Amniotic stem cell (primary cell): ENCODE measurements at places on chromosomes 12 and 14.

GRCh38 chr12:51023625-51024382 is 2.4 kb downstream of the SLC11A2 start:
- DNase-seq: no peak

DNA sequence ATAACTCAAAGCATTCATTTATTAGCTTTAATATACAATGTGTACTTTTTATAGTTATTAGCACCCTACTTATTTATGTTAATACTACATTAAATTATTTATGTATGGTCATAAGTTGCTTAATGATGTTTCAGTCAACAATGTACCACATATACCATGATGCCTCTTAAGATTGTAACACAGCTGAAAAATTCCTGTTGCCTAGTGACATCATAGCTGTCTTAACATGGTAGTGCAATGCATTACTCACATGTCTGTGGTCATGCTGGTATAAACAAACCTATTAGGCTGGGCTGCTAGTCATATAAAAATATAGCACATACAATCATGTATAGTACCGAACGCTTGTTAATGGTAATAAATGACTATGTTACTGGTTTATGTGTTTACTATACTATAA is 120.4 kb downstream of the ANO6 start:
- DNase-seq: peak; percentile 70

GRCh38 chr12:6532051-6532926 is 2.0 kb upstream of the GAPDH start:
- DNase-seq: peak; percentile 96

DNA sequence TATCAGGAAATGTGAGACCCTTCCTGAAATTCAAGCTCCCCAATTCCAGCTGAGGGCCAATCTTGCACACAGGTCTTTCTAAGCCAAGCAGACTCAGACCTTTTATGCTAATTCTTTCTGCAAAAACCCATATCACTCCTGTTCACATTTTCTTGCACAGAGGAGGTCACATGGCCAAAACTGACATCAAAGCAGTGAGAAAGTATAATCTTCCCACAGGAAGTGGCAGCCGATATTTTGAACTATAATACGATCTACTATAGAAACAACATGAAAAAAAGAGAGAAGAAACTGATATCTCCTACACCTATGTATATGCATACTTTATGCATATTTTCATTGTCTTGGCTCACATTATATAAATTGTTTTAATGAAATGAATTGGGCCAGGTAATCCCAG is 132.9 kb upstream of the SSTR1 start:
- no peak for DNase-seq

GRCh38 chr14:73729556-73730265 is 15.5 kb upstream of the PNMA1 start:
- DNase-seq: no peak

DNA sequence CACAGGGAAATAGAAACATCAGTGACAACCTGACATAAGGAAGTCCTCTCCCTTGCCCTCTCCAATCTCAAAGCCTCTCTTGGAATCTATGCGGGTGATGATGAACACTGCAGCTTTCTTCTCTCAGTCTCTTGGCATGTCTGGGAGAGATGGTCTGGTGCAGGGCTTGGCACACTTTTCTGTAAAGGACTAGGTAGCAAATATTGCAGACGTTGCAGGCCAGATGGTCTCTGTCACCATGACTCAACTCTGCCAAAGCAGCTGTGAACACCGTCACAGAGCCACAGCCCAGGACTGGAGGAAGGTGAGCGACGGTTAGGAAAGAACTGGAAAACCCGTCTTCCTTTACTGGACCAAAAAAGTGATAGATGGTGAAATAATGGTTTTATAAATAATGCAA is 591.0 kb upstream of the TMEM132C start:
- no peak for DNase-seq

- no peak for DNase-seq
Measured at GRCh38 chr12:7171854-7172253, 17.6 kb upstream of the PEX5 start.
